Globus pallidus (tissue), 1 donor: ENCODE measurements at places on chromosomes 3 and 15.

- no peak for DNase-seq
Observed at GRCh38 chr3:14918356-14918860, 29.0 kb upstream of the NR2C2 start.

DNA sequence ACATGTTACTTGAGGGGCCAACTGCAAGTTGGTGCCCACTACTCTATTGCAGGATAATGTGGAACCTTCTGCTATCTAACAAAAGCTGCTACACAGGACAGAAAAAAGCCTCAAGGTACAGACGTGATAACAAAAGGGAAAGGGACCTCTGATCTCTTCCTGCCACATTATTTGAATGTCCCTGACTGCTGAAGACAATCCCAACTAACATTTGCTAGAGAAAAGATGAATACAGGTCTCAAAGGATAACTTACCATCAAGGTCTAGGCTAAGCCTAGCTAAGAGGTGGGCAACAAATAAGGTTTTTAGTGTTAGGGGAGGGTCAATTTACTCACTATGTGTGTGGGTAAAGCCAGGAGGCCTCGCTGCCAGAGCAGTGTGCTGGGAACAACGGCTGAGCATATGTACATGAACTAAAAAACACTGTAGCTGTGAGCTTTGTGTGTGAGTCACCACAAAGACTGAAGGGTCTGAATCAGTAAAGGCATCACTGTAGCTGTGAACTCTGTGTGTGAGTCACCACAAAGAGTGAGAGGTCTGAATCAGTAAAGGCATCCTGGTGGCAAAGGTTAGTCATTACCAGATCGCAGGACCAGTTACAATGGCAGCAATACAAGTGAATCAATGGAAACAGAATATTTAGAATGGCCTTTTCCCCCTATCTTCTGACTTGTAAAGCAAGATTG is 111.7 kb downstream of the LMLN start:
- DNase-seq: no peak

GRCh38 chr3:127786353-127787070 is 35.8 kb downstream of the MGLL start:
- peak; percentile 67 for DNase-seq

DNA sequence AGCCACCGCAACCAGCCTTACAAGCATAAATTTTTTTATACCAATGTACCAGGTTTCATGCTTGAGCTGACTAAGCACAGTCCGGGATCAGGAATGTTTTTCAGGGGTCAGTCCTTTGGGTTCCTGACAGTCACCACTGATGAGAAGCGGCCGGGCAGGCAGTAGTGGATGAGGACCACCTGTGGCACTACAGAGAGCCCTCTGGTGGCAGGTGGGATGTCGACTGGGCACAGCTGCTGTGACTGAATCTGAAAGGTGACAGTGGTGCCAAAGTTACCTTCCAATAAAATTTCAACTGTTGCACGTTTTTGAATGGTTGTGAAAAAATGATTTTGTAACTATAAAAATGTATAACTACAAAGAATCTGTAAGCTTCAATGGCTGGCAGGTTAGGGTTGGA is 34.0 kb downstream of the TPRA1 start:
- DNase-seq: no peak

DNA sequence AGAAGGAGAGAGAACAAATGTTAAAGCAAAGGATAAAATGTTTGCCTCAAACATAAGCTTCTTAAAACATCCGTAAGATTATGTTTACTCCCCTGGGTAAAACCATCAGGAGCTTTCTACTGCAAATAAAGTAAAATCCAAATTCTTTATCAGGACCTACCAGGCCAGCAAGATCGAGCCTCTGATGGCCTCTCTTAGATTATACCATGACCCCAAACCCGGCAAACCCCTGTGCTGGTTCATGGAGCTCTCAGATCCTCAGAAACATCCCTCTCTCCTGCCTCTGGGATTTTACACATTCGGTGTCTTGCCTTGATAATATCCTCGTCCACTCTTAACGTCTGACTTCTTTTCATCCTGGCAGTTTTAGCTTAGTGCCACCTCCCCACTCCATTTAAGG is 7.5 kb upstream of the TARS3 start:
- DNase-seq: no peak

DNA sequence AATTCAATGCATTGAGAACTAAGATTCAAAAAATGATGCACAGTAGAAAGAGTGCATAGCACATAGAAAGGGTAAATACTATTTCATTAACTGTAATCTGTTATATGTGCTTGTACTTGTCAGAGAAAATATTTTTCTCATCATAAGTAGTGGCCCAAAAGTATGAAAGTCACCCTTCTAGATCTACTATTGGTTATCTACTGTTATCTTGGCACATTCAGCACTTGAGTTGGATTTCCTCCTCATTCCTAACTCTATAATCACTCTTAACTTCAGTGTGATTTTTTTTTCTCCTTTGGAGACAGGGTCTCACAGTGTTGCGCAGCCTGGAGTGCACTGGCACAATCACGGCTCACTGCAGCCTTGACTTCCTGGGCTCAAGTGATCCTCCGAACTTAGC is 194.4 kb downstream of the PCCB start:
- no peak for DNase-seq

DNA sequence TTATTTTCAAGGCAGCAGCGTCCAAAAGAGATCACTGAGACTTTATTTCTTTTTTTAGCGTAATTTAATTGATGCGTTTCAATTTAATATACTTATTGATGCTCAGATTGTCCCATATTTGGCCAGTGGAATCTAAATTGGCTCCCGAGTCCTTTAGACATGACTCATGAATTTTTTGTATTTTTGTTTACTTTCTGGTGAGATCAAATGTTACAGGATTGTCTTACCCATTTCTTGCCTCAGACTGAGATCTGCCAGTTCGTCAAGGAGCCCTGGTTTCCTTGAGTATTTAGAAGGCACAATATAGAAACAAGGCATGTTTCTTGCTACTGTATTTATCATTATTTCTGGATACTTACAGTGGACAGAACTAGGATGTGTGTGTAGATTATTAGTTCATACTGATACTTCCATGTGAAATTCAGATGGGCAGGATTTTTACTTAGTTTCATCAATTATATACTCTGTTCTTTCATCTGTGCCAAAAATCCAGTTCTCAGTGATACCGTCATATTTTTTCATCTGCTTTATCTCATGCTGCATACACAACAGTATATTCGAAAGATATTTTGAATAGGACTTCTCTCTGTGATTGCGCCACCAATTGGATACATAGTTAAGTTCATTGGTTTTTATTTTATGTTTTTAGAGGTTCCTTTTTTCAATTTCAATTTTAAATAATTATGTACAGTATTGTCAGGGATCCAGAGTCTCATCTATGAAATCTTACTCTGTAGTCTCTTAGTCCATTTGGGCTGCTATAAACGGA is 436.9 kb upstream of the C2CD4B start:
- no peak for DNase-seq

- DNase-seq: no peak
Observed at GRCh38 chr3:116630494-116630893, 79.1 kb upstream of the TUSC7 start.

GRCh38 chr3:45870099-45870498 is 16.2 kb upstream of the CCR9 start:
- DNase-seq: no peak

GRCh38 chr3:66350601-66351000 is 129.8 kb downstream of the SLC25A26 start:
- DNase-seq: no peak
